Chondrocyte (in vitro differentiated cells): ENCODE measurements at places on chromosomes 16 and 17.
A peak's percentile ranks its signal among the peaks of the same experiment; 100 is the strongest.

GRCh38 chr16:138049-138417, 440 bp downstream of the NPRL3 start:
- DNase-seq: no peak

DNA sequence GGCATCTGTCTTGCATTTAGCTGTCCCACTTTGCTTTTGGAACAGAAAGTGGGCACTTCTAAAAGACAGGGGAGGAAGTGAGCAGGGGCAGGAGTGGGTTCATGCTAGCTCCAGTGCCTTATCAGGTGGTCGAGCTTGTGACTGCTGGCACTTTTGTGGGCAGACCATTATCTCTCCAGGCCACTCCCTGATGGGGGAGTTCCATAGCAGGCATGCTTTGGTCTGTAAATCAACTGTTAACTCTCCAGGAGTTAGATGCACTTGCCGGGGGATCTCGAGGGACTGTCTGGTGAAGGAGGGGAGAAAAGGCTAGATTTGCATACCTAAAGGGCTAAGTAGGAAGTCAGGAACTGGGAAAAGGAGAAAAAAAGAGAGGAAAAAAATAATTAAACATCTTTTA, 9.3 kb upstream of the CARD14 start:
- no peak for DNase-seq

GRCh38 chr17:78174870-78175642, 6.7 kb downstream of the SYNGR2 start:
- DNase-seq: no peak

- DNase-seq: no peak
These were observed 150.1 kb upstream of the CDH11 start for GRCh38 chr16:65271996-65272395.

- no peak for DNase-seq
These were observed 8.3 kb downstream of the MT2A start for GRCh38 chr16:56616608-56617211.

DNA sequence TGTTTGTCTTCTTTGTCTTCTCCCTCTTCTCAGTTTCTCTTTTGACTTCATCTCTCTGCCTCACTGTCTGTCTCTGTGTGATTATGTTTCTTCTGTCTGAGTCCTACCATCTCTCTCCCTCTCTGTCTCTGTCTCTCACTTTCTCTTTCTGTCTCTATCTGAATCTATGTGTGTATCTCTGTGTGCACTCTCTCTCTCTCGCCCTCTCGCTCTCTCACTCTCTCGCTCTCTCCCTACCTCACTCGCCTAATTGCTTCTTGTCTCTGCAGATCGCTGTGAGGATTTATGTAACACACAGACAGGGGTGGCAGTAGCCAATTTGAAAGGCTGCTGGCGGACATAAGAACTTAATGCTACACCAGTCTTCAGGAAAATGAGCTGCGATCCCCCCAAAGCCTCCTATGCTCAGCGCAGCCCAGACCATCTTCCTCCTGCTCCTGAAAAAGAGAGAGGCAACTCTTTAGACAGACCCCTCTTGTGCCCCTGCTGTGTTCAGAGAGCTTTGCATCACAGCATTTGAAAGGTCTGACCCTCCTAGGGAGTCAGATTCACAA, 140.9 kb downstream of the CCT6B start:
- no peak for DNase-seq

GRCh38 chr16:74865922-74866598, 91.4 kb upstream of the FA2H start:
- DNase-seq: no peak

DNA sequence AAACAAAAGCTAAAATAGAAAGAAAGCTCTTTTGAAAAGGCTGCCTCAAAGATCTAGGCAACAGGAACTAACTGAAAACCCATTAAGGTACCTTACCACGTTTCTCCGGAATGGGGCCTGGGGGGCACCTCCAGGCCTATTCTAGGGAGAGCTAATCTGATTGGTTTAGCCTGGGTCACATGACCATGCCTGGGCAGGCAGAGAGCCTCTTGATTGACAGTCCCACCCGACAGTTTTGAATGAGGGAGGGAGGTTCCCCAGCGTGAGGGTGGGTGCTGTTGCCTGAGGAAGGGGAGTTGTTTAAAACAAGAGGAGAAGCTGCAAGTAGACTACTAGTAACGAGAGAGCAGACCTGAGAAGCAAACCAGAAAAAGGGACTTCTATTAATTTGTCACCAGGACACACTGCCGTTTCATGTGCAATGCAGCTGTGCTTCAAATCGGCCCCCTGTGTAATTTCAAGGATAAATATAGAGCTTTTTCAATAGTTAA, 143.4 kb upstream of the HS3ST2 start:
- no peak for DNase-seq

- DNase-seq: no peak
These were observed 23.3 kb upstream of the CCL5 start for GRCh38 chr17:35903451-35903850.

- DNase-seq: no peak
These were observed 26.0 kb downstream of the PITPNC1 start for GRCh38 chr17:67403065-67403464.

- no peak for DNase-seq
These were observed 22.8 kb downstream of the G6PC3 start for GRCh38 chr17:44093231-44093900.

DNA sequence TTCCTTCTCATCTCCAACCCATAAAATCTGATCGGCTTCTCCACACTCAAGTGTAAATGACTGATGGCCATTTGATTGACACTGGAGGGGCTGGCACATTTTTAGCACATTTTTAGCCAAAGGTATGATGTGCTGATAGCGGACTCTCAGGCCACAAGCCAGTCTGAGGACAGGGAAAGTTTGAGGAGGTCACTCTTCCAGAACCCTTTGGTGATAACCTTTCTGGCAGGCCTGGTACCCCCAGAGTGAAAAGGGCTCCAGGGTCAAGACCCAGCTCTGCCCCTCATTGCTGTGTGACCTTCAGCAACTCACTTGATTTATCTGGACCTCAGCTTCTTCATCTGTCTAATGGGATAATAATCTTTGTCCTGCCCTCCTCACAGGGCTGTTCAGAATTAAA, 1.7 kb upstream of the NLRC5 start:
- peak; percentile 11 for DNase-seq

- DNase-seq: no peak
These were observed 30.3 kb downstream of the CDK5R1 start for GRCh38 chr17:32516940-32517701.

GRCh38 chr16:48011878-48012658, 143.7 kb downstream of the ABCC12 start:
- no peak for DNase-seq

- DNase-seq: no peak
These were observed 885 bp upstream of the SLFN13 start for GRCh38 chr17:35449371-35449931.

DNA sequence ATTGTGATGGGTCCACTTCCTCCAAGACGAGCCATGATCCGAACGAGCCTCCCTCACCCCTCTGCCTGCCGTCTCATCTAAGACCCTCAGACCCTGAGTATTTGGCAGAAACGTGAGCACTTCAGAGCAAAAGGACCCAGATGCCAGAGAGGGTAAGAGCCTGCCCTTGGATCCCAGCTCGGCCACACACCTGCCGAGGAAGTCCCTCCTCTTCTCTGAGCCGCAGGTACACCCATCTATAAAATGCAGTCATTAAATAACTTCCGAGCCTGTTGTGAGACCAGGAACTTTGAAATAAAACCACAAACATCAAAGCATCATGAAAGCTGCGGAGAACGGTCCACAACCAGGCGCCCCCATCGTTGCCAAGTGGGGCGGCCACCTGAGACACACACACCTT, 64.8 kb upstream of the DOC2B start:
- peak; percentile 36 for DNase-seq

DNA sequence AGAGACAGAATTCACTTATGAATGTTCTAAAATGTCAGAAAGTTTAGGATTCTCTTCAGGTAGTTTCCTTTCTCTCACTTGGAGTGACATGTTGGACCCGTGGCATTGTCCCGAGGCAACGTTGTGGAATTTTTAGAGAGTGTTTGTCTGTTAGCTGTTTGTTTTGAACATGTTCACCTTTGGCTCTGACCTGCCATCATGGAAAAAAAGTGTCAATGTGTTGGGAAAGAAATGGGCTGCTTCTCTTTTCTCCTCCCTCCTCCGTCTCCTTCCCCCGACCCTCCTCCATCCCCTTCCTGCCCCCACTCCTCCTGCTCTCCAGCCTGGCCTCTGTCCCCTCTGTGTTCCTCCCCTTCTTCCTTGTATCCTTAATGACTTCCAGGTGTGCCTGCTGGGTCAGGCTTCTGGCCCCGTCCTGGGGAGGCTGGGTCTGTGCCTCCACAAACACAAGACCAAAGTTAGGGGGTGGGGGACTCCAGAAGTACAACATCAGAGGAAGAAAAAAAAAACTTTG, 463.1 kb downstream of the MAF start:
- DNase-seq: no peak

DNA sequence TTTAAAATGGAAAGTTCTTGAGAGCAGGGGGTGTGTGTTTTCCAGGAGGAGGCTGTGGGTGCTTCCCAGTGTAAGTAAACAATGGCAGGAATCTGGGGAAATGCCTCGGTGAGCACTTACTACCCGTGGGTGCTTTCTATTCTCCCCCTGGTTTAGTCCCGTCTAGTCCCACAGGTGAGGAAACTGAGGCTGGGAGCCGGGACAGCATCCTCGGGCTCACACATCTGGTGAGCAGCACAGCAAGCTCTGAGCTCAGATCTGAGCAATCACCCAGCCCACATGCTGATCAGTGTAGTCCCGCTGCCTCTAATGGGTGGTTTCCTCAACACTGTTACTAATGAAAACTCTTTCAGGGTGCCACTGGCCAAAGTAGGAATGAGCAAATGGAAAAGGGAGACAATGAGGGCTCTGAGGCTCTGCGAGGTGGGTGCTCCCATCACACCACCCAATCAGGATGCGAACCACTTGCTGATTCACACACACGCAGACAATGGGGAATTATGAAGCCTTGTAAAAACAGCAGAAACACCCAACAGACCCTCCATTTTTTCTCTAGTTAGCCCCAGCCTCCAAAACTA, 202.6 kb downstream of the PARN start:
- no peak for DNase-seq

DNA sequence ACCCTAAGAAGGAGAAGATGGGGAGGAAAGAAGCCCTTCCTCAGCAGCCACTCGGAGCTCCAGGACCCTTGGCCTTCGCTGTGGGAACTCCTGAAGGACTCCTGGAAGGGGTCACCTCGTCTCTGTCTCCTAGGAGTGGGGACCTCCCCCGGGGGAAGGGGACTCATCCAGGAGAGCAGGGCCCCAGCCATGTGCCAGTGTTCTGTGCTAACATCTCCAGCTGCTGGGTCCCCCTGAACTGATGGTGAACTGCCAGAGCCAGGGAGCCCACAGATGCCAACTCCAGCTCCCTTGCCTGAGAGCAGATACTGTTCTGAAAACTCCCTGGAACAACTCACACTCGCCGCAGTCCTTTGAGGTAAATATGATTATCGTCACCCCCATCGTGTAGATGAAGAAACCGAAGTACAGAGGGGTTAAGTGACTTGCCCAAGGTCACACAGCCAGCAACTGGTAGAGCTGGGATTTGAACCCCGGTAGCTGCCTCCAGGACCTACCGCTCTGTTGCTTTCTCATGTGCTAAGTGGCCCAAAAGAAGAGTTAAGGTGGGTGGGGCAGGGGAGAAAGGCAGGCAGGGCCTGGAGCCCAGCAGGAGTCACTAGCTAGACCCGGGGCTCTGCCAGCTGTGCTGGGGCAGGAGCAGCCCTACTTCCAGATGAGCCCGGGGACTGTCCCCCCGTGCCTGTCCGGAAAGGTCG, 10.5 kb downstream of the TIMM22 start:
- DNase-seq: no peak

- no peak for DNase-seq
These were observed 38.3 kb upstream of the CRHR1 start for GRCh38 chr17:45745601-45746494.

GRCh38 chr16:4477966-4478365, 1.8 kb downstream of the HMOX2 start:
- DNase-seq: no peak

GRCh38 chr16:15482068-15482747, 47.8 kb downstream of the BMERB1 start:
- no peak for DNase-seq
